ENCODE measurements at places on chromosomes 1 and 21.
A peak's percentile ranks its signal among the peaks of the same experiment; 100 is the strongest.

DNA sequence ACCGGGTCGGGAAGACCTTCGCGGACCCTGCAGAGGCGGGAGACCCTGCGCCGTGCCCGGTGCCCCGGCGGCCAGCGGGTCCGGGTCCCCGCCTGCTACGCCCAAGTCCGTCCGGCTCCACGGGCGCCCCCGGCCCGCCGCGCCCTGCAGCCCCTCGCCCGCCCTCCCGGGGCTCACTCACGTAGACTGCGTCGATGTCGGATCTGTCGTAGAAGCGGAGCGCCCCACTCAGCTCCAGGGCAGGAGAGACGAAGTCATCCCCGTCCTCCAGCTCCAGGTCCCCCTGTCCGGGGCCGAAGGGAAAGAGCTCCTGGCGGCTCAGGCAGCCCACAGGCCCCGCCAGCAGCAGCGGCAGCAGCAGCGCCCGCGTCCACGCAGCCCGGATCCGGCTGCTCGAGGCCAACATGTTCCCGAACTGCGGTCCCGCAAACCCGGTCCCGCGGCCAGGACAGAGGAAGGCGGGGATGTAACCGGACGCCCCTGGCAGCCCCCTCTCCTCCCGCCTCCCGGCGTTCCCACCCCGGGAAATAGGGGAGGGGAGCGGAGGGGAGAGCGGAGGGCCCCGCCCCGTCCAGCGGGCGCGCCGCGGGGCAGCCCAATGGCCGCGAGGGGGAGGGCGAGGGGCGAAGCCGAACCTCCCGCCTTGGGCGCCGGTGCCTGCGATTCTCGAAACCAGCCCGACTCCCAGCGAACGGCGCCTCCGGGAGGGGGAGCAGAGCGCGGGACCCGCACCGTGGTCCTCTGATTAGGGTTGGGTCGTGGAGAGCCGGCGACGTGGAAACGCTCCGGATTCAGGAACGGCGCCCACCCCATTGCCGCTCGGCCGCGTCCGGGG lies at the start of gene NID1:
Gene NID1 (minus strand): TSS at position 417 of the 835 bp plus-strand sequence. CDS start 11 bp downstream, at position 406.
- DNase-seq, result peak; percentile 46

DNA sequence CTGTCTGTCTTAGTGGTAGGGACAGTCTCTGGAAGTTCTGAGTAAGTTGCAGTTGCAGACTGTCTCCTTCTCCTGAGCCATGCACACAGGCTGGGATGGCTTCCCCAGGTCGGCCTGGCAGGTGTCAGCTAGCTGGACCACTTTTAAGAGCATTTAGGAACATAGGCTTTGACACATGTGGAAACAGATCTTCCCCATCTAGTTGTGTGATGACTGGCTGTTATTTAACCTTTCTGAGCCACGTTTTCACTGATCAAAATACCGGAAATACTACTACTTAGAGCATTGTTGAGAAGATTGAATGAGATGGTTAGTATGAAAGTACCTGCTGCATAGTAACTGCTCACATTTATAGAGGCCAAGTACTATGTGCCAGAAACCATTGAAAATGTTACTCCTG lies 6.2 kb upstream of the MAPKAPK2 start:
- DNase-seq, result no peak

DNA sequence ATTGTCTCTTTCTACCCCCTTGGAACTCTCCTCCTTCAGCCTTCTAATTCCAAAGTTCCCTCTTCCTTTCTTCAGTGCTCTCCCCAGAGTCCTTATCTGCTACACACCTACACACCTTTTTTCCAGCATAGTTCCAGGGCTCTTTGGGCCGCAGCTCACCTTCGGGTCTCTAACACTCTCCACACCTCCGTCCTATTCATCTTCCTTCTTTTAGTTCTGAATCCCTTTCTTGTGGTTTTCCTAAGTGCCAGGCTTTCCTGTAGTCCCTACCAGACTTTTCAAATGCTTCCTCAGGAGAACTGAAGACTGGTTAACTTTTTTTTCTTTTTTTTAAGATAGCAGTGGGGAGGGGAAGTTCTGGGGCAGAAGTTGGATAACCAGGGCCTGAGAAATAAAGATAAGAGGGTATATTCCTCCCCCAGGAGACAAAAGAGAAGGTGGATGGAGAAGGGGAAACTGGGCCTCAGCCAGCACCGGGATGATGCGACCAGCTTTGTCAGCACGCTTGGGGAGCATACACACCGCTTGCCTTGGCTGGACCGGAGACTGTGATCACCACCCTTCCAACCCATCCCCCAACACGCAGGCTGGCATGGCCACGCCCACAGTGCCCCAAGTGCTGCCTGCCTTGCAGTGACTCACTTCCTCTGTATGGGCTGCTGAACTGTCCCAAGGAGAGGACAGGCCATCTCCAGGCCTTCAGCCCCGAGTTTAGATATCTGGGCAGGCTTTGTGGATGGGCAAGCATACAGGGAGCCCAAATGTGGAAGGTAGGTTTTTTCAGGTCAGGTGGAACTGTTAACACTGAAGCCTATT lies 2.5 kb upstream of the CERS2 start:
- peak; percentile 81 for DNase-seq

DNA sequence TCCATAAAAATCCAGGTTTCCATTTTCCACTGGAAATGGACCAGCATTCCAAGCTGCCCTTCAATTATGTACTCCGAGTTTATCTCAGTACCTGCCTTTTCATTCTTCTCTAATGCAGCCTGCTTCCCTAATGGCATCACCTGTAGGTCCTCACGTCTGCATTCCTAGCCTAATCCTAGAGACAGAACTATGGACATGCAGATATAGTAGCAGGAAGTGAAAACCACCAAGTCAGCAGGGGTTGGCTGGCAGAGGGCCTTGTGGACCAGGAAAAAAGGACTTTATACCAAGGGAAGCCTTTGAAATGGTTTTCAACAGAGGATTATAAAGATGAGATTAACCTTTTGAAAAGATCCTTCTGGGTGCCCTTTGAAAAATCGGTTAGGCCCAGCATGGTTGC lies 135.7 kb upstream of the L1TD1 start:
- DNase-seq, result no peak

DNA sequence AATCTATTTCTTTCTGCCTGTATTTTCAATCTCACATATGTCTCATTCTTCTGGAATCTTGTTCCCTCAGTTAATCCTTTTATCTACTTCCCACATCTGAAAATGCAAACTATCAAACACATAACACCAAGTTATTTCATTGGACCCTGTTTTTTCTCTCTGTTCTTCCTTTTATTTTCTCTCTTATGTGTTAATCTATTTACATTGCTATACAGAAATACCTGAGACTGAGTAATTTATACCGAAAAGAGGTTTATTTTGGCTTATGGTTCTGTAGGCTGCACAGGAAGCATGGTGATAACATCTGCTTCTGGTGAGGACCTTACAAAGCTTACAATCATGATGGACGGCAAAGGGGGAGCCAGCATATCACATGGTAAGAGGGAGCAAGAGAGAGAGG lies 247.6 kb downstream of the TGFB2 start:
- DNase-seq, result no peak

- no peak for DNase-seq
Observed at GRCh38 chr1:70427976-70428375, 16.9 kb downstream of the CTH start.

- no peak for DNase-seq
Observed at GRCh38 chr1:98001764-98002163, 80.9 kb upstream of the DPYD start.

- DNase-seq, result no peak
Observed at GRCh38 chr21:25331286-25331685, 276.0 kb downstream of the MRPL39 start.

- DNase-seq, result no peak
Observed at GRCh38 chr1:221791846-221792245, 50.0 kb upstream of the DUSP10 start.

- no peak for DNase-seq
Observed at GRCh38 chr1:45009956-45010854, 919 bp downstream of the HECTD3 start.

DNA sequence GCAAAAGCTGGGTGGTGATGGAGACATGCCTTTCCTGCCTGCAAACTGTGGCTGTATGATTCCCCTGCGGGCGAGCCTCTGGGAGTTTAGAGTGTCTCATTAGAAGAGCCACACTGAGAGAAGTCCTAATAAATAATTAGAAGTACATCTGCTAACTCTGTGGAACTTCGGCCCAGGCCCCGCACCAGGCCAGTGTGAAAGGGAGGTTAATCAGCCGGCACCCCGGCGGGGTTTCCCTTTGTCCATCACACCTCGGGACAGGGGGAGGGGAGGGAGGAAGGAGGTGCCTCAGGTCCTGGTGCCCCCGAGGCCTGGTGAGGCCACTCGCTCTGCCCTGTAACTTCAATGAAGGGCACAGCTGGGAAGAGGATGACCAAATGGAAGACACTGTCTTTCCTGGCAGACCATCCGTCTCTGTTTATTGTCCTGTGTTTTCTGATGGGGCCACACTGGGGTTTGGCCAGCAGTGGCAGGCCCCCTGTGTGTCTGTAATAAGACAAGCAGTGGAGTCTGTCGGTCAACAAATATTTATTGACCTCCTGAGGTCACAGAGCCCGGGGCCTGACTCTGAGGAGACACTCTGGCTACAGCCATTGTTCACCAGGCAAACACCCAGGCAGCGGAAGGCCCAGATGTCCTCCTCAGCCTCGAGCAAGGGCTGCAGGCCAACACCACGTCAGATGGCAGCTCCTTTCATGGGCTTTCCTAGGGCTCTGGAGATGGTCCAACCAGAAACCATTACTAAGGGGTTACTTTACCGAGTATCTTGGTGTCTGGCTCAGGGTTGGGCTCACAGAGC lies 267.5 kb upstream of the RAB4A start:
- DNase-seq, result no peak

DNA sequence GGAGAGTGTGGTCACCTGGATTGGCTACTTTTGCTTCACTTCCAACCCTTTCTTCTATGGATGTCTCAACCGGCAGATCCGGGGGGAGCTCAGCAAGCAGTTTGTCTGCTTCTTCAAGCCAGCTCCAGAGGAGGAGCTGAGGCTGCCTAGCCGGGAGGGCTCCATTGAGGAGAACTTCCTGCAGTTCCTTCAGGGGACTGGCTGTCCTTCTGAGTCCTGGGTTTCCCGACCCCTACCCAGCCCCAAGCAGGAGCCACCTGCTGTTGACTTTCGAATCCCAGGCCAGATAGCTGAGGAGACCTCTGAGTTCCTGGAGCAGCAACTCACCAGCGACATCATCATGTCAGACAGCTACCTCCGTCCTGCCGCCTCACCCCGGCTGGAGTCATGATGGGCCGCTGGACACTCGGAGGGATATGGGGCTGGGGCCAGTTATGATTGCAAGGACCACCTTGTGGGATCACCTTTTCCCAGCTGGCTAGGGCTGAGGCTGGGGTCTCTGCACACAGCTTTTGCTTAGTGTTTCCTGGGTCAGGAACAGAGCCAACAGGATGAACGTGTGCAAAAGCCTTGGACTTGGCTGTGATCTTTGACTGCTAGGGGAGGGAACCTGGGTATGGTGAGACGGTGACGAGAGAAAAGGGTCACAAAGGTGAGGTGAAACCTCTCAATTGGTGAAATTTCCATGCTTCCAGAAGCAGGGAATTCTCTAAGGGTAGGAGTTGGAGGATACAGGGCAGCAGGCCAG lies 4.3 kb upstream of the GNAI3 start:
- DNase-seq, result no peak

- no peak for DNase-seq
Observed at GRCh38 chr1:60747353-60747752, 335.0 kb upstream of the NFIA start.

GRCh38 chr1:115632251-115633026 lies 9.3 kb upstream of the VANGL1 start:
- no peak for DNase-seq

DNA sequence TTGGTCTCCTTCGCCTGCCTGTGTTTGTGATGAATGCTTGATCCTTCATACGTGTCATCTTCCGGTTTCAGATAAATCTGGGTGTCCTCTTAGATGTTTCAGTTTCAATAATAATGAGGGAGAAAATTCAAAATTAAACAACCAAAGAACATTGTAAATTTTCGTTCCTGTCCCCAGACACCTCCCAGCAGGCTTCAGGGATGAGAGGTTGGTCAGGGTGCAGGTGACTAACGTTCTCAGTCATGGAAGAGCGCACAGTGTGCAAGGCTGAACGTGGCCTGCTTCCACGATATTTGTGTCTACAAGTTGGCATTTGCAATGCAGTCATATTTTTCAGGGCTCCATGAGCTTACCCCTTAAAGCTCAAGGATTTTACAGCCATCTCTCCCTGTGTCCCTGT lies 147.1 kb upstream of the ARHGEF16 start:
- DNase-seq, result no peak

DNA sequence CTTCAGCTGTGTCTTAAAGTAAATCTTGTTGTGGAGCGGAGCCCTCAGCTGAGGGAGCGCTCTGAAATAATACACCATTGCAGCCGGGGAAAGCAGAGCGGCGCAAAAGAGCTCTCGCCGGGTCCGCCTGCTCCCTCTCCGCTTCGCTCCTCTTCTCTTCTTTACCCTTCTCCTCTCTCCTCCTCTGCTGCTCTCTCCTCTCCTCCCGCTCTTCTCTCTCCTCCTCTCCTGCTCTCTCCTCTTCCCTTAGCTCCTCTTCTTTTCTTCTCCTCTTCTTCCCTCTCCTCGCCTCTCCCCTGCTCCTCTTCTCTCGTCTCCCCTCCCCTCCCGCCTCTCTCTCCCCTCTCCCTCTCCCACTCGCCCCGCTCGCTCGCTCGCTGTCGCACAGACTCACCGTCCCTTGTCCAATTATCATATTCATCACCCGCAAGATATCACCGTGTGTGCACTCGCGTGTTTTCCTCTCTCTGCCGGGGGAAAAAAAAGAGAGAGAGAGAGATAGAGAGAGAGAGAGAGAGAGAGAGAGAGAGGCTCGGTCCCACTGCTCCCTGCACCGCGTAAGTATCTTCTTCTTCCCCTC lies at the start of gene PROX1:
Gene PROX1 (plus strand): TSS at position 47 of the 580 bp plus-strand sequence. CDS start 8,563 bp downstream, outside the sequence.
- no peak for DNase-seq

- no peak for DNase-seq
Observed at GRCh38 chr1:20350421-20350820, 59.7 kb downstream of the VWA5B1 start.

DNA sequence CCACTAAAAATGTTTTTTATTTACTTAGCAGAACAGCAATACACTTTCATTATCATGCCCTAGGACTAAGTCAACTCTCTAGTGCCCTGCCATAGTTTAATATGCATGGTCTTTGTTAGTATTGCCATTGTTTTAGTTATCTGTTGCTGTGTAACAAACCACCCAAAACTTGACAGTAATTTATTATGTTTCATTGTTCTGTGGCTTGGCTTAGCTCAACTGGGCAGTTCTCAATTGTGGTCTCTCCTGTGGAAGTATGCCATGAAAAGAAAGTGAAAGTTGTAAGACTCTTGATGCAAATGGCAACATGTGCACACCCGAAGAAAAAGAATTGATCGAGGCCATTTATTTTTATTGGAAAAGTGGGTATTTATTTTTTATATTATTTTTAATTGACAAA lies 206.3 kb upstream of the KCTD3 start:
- DNase-seq, result no peak

GRCh38 chr1:95313527-95313926 lies 79.5 kb downstream of the RWDD3 start:
- DNase-seq, result no peak
